ENCODE measurements at places on chromosomes 5 and 9.

GRCh38 chr5:145791866-145792265, 43.3 kb downstream of the PRELID2 start:
- DNase-seq, result no peak

GRCh38 chr5:126067404-126067803, 355.8 kb upstream of the GRAMD2B start:
- DNase-seq, result no peak

- DNase-seq, result no peak
Observed at GRCh38 chr9:98168941-98169488, 23.4 kb downstream of the CORO2A start.

GRCh38 chr5:143481697-143482531, 78.4 kb upstream of the NR3C1 start:
- no peak for DNase-seq

GRCh38 chr9:91532325-91532724, 108.7 kb upstream of the NFIL3 start:
- no peak for DNase-seq

DNA sequence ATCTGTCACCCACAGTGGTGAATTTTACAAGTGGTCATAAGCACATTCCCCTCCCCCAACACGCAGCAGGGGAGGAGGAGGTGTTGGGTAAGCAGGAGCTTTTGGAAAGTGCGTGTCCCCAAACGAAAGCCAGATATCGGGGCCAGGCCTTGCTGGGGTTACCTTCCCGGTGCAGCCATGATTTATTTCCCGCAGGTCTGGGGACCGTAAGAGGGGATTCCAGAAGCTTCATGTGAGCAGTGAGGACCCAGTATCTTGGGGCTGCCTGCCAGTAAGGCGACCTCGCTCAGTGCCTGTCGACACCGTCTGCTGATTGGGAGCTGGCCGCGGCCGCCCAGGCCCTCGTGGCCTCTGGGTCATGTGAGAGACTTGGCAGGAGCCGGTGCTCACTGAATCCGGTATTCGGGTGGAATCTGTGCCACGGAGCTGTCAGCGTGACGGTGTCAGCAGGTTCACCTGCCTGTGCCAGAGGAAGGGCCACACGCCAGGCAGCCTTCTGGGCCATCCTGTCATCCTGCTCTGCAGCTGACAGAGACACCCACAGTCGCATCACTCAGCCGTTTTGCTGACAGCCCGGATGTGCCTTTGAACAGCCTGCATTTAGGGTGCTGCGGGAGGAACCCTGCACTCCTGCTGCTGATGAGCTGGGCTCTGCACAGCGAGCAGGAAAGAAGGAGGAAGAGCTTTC, 37.3 kb downstream of the SEC61B start:
- DNase-seq, result no peak

GRCh38 chr5:98735806-98736507, 37.5 kb upstream of the RGMB start:
- no peak for DNase-seq

- no peak for DNase-seq
Observed at GRCh38 chr5:66207800-66208561, 63.9 kb downstream of the SREK1 start.
